ENCODE measurements at places on chromosomes 4 and X. TPM values are rescaled to one million over a fixed set of nuclear protein-coding genes. Genes with fewer than 3 reads are reported as not detected.

GRCh38 chrX:9315086-9315485, 149.8 kb upstream of the TBL1X start:
- no peak overlapping the region for H3K4me3 ChIP-seq
- H3K4me1 ChIP-seq: no peaks in the 10 kb centered on the region
- no peak for DNase-seq
- no peak overlapping the region for H3K27ac ChIP-seq
- H3K36me3 ChIP-seq: no peaks in the 10 kb centered on the region

- no peak overlapping the region for H3K27ac ChIP-seq
- H3K4me3 ChIP-seq: no peak overlapping the region
- H3K27me3 ChIP-seq: peaks cover under 1% of the 10 kb centered on the region
- no peaks in the 10 kb centered on the region for H3K4me1 ChIP-seq
- DNase-seq: no peak
- H3K36me3 ChIP-seq: no peaks in the 10 kb centered on the region
These were observed 3.3 kb upstream of the SPON2 start for GRCh38 chr4:1175635-1176229.

- no peaks in the 10 kb centered on the region for H3K4me1 ChIP-seq
- DNase-seq: no peak
- no peaks in the 10 kb centered on the region for H3K27me3 ChIP-seq
- peaks cover 6% of the 10 kb centered on the region for H3K36me3 ChIP-seq
These were observed 29.2 kb downstream of the NUDT9 start for GRCh38 chr4:87451537-87451936.

- H3K4me3 ChIP-seq: no peak overlapping the region
- peak; percentile 82 for DNase-seq
- no peaks in the 10 kb centered on the region for H3K36me3 ChIP-seq
- H3K27me3 ChIP-seq: no peaks in the 10 kb centered on the region
- peaks cover 11% of the 10 kb centered on the region for H3K4me1 ChIP-seq
- no peak overlapping the region for H3K27ac ChIP-seq
These were observed 61.8 kb downstream of the C4orf50 start for GRCh38 chr4:5956285-5957021.

- DNase-seq: no peak
- H3K27me3 ChIP-seq: no peaks in the 10 kb centered on the region
- no peak overlapping the region for H3K4me3 ChIP-seq
- no peaks in the 10 kb centered on the region for H3K36me3 ChIP-seq
- H3K27ac ChIP-seq: no peak overlapping the region
These were observed 748.6 kb downstream of the STPG2 start for GRCh38 chr4:97394653-97395052.

- peaks cover 24% of the 10 kb centered on the region for H3K4me1 ChIP-seq
- H3K27me3 ChIP-seq: no peaks in the 10 kb centered on the region
- H3K4me3 ChIP-seq: no peak overlapping the region
- no peaks in the 10 kb centered on the region for H3K36me3 ChIP-seq
- DNase-seq: no peak
- peak overlapping the region; percentile 65 for H3K27ac ChIP-seq
These were observed 38.8 kb downstream of the MSN start for GRCh38 chrX:65706041-65706828.

DNA sequence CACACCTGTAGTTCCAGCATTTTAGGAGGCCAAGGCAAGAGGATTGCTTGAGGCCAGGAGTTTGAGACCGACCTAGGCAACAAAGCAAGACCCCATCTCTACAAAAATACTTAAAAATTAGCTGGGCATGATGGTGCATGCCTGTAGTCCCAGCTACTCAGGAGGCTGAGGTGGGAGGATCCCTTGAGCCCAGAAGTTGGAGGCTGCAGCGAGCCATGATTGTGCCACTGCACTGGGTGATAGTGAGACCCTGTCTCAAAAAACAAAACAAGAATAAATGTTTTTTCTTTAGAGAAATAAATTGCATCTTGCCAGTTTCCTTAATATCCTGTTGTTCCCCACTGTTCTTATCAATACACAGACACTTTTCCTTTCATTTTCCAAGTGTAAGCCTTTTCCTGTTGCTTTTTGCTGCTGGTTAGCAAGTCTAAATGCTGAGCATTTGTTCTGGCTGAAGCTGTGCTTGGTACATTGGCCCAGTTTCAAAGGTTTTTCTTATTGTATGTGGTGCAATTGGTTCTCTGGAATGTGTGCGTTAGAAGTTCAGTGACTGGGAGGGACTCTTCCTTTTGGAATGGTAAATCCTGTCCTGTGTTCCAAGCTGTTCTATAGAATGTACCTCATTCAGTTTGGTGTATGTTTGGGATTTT, 98.2 kb downstream of the AFF1 start:
- H3K36me3 ChIP-seq: no peaks in the 10 kb centered on the region
- H3K4me1 ChIP-seq: peaks cover 46% of the 10 kb centered on the region
- peak overlapping the region; percentile 58 for H3K27ac ChIP-seq
- H3K27me3 ChIP-seq: no peaks in the 10 kb centered on the region
- DNase-seq: no peak
- no peak overlapping the region for H3K4me3 ChIP-seq

GRCh38 chr4:129604632-129605255, 508.8 kb downstream of the C4orf33 start:
- no peaks in the 10 kb centered on the region for H3K27me3 ChIP-seq
- no peak overlapping the region for H3K27ac ChIP-seq
- H3K36me3 ChIP-seq: no peaks in the 10 kb centered on the region
- no peak overlapping the region for H3K4me3 ChIP-seq

- no peaks in the 10 kb centered on the region for H3K27me3 ChIP-seq
- peak overlapping the region; percentile 69 for H3K4me3 ChIP-seq
- H3K36me3 ChIP-seq: no peaks in the 10 kb centered on the region
- H3K4me1 ChIP-seq: no peaks in the 10 kb centered on the region
These were observed 1.8 kb downstream of the ATP11C start for GRCh38 chrX:139930916-139931645.

MAGEA1 gene
- not detected for total RNA-seq

LPAR4 gene
- total RNA-seq: 0.16 TPM

DEFB131A gene
- total RNA-seq: not detected

MBNL3 gene
- 34.5 TPM for total RNA-seq

HSFX3 gene
- total RNA-seq: not detected

CCDC149 gene
- 21.8 TPM for total RNA-seq

SHROOM4 gene
- 21.8 TPM for total RNA-seq

DYNLT3 gene
- 30.7 TPM for total RNA-seq

SPANXA1 gene
- total RNA-seq: not detected

PALLD gene
- 120 TPM for total RNA-seq

SMARCA1 gene
- 34.7 TPM for total RNA-seq

Data from kidney (tissue), 22 donors.